Foreskin keratinocyte (primary cell): ENCODE measurements at places on chromosomes 12 and 14. TPM values are rescaled to one million over a fixed set of nuclear protein-coding genes. Genes with fewer than 3 reads are reported as not detected.

The TRPV4 gene
- 0.71 and 1.2 TPM in 2 replicates for polyA plus RNA-seq

The CCDC177 gene
- not detected in 2 replicates for polyA plus RNA-seq

The SLC6A12 gene
- not detected in 2 replicates for polyA plus RNA-seq

The TEAD4 gene
- polyA plus RNA-seq: 16.4 and 21.1 TPM in 2 replicates

The ADAM20 gene
- not detected in 2 replicates for polyA plus RNA-seq

The FBXO21 gene
- 8.0 and 9.3 TPM in 2 replicates for polyA plus RNA-seq

The SLC41A2 gene
- 0.60 and 0.65 TPM in 2 replicates for polyA plus RNA-seq

The SRGAP1 gene
- polyA plus RNA-seq: 2.0 and 2.1 TPM in 2 replicates

The L3HYPDH gene
- polyA plus RNA-seq: 18.6 and 19.2 TPM in 2 replicates

The NFATC4 gene
- 13.1 and 21.1 TPM in 2 replicates for polyA plus RNA-seq

The CLEC4D gene
- polyA plus RNA-seq: not detected in 2 replicates

The GON7 gene
- 12.8 and 14.3 TPM in 2 replicates for polyA plus RNA-seq

The SMCO2 gene
- polyA plus RNA-seq: 1.1 TPM in 2 replicates

The C3AR1 gene
- polyA plus RNA-seq: 0.12 and 0.18 TPM in 2 replicates

The SCN8A gene
- polyA plus RNA-seq: 0.16 and 0.49 TPM in 2 replicates

The E2F7 gene
- polyA plus RNA-seq: 4.2 and 5.0 TPM in 2 replicates

The DPPA3 gene
- not detected in 2 replicates for polyA plus RNA-seq

The FOXM1 gene
- polyA plus RNA-seq: 52.8 and 73.4 TPM in 2 replicates

The TAS2R31 gene
- polyA plus RNA-seq: not detected in 2 replicates

The OTOGL gene
- not detected in 2 replicates for polyA plus RNA-seq

The AJUBA gene
- polyA plus RNA-seq: 93.6 and 105 TPM in 2 replicates

The C12orf54 gene
- polyA plus RNA-seq: 5.3 and 8.6 TPM in 2 replicates

The DACT1 gene
- polyA plus RNA-seq: 0.06 TPM in 1 of 2 replicates, not detected in the other

The ABHD12B gene
- not detected in 2 replicates for polyA plus RNA-seq
